ENCODE measurements at places on chromosomes 7 and 10.

DNA sequence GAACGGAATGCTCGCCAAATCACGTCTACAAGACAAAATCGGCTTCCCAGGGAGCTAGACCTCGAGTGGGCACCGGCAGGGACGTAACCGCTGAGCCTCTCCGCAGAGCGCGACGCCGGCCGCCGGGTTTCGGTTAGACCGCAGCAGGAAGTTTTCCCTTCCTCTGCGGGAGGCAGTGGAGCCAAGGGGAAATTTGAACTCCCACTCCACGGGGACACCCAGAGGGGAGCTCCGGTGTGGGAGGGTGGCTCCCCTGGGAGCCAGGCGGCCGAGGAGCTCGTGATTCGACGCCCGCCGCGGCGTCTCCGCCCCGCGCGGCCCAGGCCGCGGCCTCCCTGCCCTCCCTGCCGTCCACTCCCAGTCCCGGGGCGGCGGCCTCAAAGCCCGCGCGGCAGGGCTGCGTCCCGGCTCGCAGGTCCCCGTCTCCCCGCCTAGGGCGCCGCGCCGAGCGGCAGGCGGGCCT is 426 bp downstream of the SYPL1 start:
- no peak for DNase-seq

DNA sequence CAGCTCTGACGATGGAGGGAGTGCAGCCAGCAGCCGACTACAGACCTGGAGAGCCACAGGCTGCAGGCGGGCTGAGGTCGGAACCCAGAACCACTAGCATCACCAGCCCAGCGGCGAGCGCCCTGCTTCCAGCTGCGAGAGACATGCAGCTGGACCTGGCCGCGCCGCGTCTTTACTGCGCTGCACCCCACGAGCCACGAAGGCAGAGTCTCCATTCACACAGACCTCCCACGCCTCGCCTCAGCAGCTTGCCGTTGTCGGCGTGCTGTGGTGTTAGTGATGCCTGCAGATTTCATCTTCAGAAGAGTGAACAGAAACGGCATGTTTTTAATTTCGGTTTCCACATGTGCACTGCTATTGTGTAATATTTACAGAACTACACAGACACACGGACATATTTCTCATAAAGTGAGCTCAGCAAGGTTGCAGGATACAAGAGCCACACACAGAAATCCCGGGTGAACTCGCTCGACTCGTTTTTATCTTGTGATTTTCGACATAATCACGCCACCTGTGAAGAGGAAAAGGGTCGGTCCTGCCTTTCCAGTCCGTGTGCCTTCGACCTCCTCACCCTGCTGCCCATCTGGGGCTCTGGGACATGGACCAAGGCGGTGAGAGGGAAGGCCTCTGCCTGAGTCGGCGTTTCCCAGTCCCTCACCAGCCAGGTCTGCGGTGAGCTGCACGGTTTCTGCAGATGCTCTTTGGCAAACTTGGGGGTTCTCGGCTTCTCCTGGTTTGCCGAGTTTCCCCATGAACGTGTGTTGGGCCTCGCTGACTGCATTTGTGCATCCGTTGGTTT is 252.2 kb downstream of the ELFN1 start:
- no peak for DNase-seq

DNA sequence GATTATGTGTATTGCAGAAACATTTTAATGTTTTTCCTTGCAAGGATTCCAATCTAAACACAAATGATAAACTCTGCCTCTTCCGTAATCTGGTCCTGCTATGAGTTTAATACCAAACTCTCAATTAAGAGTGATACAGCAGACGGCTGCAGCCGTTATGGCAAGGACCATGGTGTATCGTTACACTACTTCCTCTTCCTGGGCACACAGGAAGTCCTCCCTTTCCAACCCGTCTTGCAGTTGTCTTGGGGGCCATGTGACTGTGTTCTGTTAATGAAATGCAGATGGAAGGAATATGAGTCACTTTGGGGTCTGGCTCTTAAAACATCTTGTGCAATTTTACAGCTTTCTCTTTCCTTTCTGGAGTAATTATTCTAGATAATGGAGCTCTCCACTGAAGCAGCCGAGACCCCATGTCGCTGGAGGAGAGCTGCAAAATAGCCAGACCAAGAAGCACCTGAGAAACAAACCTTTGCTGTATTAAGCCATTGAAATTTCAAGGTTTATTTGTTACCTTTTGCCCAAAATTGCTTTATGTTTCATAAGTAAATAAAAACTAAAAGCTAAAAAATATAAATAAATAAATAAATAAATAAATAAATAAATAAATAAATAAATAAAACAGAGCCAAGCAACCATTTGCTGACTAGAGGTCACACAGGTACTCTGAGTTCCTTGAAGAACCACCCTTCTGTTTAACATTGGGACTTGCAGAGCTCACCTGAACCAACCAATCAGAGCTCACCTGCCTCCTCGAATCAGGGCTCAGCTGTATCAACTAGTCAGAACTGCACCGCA is 74.7 kb downstream of the FRMPD2 start:
- DNase-seq: no peak

- no peak for DNase-seq
These were observed 61.8 kb upstream of the CAPZA2 start for GRCh38 chr7:116800594-116800993.

DNA sequence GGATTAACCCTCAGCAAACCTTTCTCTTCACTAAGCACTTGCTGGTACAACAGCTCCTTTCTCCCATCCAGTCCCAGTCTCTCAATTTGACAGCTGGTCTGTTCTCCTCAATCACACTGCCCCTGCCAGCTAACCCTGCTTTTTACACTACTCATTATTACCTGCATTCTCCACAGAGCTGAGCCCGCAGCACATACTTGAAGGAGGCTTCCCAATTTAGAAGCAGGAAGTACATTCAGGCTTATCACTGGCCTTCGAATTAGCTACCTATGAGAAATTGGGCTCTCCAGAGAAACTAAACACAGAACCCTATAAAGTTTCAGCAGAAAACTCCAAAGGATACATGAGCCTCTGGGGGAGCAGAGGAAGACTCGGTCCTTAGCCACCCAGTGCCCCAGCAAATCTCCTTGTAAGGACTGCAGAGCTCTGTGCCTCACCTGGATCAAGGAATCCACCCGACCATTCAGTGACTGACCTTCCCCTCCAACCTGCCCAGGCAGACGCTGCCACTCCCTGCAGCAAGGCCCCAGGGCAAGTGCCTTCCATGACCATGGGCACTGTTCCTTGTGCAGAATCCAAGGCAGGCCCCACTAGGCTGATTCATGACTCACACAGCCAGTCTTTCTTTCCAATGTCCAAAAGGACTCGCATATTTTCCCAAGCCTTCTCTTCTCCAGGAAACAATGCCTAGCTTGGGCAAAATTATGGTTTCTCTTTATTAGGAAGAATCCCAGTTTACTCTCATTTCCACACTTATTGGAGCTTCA is 68.0 kb downstream of the VOPP1 start:
- DNase-seq: no peak

DNA sequence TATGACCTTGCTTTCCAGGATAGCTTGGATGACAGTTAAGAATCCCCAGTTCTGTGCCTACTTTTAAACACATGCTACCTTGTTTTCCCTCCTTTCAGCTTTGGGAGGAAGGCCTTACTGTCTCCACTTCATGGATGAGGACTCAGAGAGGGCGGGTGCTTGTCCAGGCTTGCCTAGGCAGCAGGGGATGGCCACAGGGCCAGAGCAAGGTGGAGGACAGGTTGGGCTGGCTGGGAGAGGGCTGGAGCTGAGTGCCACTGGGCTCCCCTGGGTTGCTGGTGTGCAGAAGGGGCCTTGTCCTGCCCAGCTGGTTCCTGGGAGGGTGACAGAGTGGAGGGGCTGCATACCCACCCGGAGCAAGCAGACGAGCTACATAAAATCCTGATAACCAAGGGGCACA is 117.8 kb downstream of the GRK5 start:
- DNase-seq: no peak

GRCh38 chr7:93736668-93737369 is 153.7 kb downstream of the TFPI2 start:
- DNase-seq: no peak

DNA sequence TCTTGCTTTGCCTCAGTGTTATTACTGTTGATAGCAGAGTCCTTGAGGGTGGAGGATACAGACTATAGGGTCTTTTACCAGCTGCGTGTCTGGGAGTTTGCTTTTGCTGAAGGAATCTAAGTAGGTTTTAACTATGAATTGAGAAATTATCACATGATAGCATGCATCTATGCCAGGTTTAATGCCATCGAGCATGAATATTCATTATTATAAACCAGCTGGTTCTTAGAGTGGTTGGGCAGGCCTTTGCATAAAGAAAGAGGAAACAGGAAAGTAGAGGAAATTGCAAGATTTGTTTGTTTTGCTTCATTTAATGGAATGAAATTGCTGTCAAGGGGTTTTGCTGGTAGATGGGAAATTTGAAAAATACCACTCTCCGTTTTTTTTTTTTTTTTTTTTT is 70.7 kb downstream of the PLPP4 start:
- DNase-seq: no peak

DNA sequence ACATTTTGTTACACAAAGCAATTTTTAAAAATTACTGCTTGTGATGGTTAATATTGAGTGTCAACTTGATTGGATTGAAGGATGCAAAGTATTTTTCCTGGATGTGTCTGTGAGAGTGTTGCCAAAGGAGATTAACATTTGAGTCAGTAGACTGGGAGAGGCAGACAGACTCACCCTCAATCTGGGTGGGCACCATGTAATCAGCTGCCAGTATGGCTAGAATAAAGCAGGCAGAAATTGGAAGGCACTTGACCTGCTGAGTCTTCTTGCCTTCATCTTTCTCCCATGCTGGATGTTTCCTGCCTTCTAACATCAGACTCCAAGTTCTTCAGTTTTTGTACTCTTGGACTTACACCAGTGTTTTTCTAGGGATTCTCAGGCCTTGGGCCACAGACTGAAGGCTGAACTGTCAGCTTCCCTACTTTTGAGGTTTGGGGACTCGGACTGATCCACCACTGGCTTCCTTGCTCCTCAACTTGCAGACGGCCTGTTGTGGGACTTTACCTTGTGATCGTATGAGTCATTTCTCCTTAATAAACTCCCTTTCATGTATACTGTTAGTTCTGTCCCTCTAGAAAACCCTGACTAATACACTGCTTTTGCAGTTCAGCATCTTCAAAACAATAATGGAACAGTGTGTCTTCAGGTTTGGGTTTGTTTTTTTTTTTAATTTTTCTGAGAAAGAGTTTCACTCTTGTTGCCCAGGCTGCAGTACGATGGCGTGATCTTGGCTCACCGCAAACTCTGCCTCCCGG is 244.1 kb upstream of the SEMA3C start:
- DNase-seq: no peak

- DNase-seq: no peak
These were observed 73.0 kb upstream of the PFKP start for GRCh38 chr10:2994221-2994961.

- no peak for DNase-seq
These were observed 45.7 kb downstream of the SNX10 start for GRCh38 chr7:26337232-26337865.

DNA sequence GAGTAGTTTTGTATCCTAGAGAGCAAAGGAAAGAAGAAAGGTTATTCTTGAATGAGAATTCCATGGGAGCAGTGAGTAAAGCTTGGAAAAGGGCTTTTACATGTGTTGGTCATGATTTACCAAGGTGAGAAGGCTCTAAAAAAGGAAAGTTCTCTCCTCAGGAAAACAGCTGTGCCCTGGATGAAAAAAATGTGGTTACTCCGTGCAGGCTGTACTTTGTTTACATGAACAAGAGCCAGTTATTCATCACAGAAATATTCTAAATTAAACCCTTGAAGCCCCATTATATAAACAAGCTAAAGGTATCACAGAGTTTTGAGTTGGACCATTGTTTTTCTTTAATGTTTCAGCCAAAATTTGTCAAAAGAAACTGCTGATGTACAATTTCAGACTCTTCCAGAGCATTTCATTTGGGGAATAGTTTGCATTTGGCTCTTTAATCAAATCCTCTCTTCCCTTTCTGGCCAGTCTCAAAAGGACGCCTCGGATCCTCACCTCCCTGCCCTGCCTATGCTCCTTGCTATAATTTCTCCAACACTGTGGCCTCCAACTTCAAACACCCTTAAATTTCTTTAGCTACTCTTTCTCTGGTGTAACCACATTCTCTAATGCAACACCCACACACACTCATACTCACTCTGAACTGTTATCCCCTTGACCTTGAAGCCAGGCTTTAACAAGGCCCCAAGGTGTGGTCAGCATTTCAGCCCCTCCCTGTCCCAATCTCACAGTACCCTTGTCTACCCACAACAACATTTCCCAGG is 47.4 kb downstream of the AFAP1L2 start:
- no peak for DNase-seq

GRCh38 chr10:90865401-90865800 is 6.4 kb upstream of the RPP30 start:
- DNase-seq: no peak

GRCh38 chr10:44068716-44069482 is 316.0 kb downstream of the CXCL12 start:
- DNase-seq: no peak

- DNase-seq: no peak
These were observed 166.2 kb downstream of the CHCHD3 start for GRCh38 chr7:132915647-132916046.

- no peak for DNase-seq
These were observed 24.1 kb upstream of the ZNRF2 start for GRCh38 chr7:30260246-30260768.

DNA sequence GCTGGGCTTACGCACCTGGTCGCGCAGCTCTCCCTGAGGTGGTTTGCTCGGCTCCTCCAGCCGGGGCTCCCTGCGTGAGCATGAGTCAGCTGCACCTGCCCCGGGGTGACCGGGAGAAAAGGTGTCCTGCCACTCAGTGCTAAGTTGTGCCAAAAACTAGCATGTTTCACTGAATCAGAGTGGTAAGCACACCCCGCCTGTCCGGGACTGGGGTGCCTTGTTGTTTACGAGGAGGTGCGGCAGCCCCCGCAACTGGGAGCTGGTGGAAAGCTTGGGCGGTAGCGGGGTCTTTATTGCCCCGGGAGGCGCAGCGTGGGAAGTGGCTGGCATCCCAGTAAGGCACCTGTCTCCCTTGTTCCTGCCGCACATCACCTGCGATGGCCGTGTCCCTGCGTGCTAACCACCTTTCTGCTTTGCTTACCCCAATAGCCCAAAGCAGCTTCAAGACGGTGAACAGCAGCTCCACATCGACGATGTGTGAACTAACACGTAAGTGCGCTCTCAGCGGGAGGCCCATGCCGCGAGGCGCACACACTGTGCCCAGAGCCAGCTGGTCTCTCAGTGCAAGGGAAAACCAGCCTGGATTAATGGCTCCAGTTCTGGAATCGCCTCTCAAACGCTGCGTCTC is 506.6 kb upstream of the FOXK1 start:
- DNase-seq: no peak

- DNase-seq: no peak
These were observed 31.8 kb downstream of the GATA3 start for GRCh38 chr10:8086315-8086714.
